ENCODE measurements at places on chromosomes 6 and 20. TPM values are rescaled to one million over a fixed set of nuclear protein-coding genes. Genes with fewer than 3 reads are reported as not detected.

Gene BACH2
- total RNA-seq = 4.7 TPM

Gene KCNK15
- total RNA-seq = 1.4 TPM

Gene CLIC5
- 5.1 TPM for total RNA-seq

Gene PLA2G7
- total RNA-seq = 3.9 TPM

Gene MATN4
- not detected for total RNA-seq

Gene CHD6
- total RNA-seq = 97.6 TPM

Gene ERVFRD-1
- total RNA-seq = not detected

Gene ZSCAN31
- total RNA-seq = 29.1 TPM

Gene SRSF12
- total RNA-seq = not detected

Gene LPA
- not detected for total RNA-seq

Gene SLPI
- total RNA-seq = 30.8 TPM

Gene SLC32A1
- not detected for total RNA-seq

Gene GUCA1A
- total RNA-seq = not detected

Gene NKX2-4
- total RNA-seq = not detected

Gene NEDD9
- 99.1 TPM for total RNA-seq

Gene PREX1
- total RNA-seq = 12.6 TPM

Gene HLA-DOA
- 8.2 TPM for total RNA-seq

Gene MUC21
- total RNA-seq = not detected

Gene TRAM2
- total RNA-seq = 9.5 TPM

Gene DCDC2
- 7.4 TPM for total RNA-seq
